Small intestine (tissue), 16 donors: ENCODE measurements at places on chromosomes 12 and 14. TPM values are rescaled to one million over a fixed set of nuclear protein-coding genes. Genes with fewer than 3 reads are reported as not detected.
A peak's percentile ranks its signal among the peaks of the same experiment; 100 is the strongest.

BATF gene
- 4.0 TPM for polyA plus RNA-seq

APPL2 gene
- polyA plus RNA-seq: 85.9 TPM

SPRYD4 gene
- 1.4 TPM for polyA plus RNA-seq

LRR1 gene
- 18.3 TPM for polyA plus RNA-seq

- DNase-seq: no peak
Measured at GRCh38 chr12:38689704-38690103, 215.7 kb downstream of the CPNE8 start.

DNA sequence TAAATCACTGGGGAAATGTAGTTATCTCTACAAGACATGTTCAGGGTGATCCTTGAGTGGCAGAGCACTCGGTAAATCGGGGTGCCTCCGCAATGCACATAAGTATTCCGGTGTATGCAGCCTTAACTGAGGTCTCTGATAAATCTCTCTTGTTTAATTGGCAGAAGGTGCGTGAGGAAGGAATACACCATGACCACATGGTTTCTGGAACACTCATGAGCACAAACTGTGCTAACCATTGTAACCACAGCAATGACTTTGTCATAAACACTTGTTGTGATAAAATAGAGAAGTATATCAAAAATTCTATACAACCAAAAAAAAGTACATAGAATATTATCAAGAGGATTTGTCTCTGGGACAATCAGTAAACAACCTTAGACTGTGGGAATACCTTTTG lies 146.8 kb upstream of the DIO2 start:
- DNase-seq: no peak

DNA sequence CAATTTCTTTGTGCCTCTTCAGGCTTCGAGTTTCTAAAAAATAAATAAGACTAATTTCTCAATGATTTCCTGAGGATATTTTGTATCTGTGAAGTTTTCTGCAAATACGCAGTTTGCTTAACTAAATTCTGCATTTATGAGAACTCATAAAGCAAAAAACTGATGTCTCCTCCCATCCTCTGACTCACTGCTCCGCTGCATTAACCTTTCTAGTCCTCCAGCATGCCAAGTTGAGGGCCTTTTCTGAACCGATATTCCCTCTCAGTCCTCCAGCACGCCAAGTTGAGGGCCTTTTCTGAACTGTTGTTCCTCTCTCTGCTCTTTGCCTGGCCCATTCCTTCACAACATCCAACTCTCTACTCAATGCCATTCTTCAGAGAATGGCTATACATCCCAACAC lies 3.2 kb downstream of the IPO8 start:
- no peak for DNase-seq

- no peak for DNase-seq
Measured at GRCh38 chr14:58643366-58643765, 5.6 kb downstream of the DACT1 start.

DNA sequence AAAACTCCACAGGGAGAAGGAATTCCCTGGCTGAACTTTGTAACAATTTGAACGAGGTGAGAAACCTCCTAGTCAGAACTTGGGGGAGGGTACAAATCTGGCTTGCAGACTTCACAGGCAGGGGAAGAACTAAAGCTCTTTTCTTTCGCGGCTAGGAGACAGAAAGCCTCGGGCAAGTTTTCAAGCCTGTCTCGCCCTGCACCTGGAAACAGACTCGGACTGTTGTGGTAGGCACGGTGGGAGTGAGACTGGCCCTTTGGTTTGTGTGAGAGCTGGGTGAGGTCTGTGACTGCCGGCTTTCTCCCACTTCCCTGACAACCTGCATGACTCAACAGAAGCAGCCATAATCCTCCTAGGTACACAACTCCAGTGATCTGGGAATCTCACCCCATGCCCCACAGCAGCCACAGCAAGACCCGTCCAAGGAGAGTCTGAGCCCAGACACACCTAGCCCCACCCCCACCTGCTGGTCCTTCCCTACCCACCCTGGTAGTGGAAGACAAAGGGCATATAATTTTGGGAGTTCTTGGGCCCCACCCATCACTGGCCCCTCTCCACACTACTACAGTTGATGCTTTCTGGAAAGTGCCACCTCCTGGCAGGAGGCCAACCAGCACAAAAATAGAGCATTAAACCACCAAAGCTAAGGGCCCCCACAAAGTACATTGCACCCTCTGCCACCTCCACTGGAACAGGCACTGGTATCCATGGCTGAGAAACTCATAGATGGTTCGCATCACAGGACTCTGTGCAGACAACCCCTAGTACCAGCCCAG lies 102.7 kb upstream of the ST8SIA1 start:
- peak; percentile 9 for DNase-seq

KSR2 gene
- 0.16 TPM for polyA plus RNA-seq

DNA sequence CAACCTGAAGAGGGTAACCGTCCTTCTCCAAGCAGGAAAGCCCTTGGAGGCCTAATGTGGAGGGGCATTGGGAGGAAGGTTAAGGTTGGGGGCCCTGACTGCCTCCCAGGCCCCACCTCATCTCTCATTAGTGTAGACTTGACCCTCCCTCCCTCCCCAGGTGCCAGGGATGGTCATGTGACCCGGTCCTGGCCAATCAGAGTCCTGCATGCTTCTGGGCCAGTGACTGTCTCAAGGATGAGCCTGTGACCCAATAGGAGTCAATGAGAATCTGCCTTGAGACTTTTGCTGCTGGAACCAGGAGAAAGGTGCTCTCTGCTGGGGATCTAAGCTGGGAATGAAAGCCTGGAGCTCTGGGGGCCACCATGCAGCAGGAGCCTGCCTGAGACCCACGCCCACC lies 70.8 kb downstream of the NCOR2 start:
- DNase-seq: no peak

GRCh38 chr14:74554742-74555362 lies 57.2 kb downstream of the LTBP2 start:
- DNase-seq: no peak

SLCO1B1 gene
- not detected for polyA plus RNA-seq

DNA sequence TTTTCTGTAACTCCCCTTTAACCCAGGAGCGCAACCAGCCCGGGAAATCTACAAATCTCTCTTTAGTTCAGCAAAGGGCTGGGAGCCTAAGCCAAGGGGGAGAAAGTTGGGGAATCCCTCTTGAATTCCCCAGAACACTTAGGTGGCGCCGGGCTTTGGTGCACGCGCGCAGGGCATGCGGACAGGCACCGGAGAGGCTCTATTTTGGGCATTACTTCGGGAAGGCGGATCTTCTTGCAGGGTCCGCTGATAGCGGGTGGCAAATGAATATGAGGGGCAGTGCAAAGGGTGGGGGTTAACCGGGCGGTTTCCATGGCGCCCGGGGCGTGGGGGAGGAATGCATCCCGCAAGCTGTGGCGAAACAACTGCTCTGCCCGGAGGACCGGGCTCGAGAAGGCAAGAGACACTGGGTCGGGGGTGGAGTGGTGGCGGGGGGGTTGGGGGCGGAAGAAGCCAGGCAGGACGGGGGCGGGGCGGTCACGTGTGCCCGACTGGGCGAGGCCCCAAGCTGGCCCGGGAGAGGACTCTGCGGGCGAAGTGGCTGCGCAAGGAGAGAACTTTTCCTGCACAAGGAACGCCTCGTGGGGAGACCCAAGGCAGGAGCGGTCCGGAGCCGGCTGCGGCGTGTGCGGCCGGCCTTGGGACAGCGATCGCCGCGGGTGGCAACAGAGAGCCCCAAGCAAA lies at the start of gene FLVCR2:
TSS of gene FLVCR2 (plus strand) at position 519 of the 684 bp plus-strand sequence. CDS start 353 bp downstream, outside the sequence.
- DNase-seq: peak; percentile 90

DNA sequence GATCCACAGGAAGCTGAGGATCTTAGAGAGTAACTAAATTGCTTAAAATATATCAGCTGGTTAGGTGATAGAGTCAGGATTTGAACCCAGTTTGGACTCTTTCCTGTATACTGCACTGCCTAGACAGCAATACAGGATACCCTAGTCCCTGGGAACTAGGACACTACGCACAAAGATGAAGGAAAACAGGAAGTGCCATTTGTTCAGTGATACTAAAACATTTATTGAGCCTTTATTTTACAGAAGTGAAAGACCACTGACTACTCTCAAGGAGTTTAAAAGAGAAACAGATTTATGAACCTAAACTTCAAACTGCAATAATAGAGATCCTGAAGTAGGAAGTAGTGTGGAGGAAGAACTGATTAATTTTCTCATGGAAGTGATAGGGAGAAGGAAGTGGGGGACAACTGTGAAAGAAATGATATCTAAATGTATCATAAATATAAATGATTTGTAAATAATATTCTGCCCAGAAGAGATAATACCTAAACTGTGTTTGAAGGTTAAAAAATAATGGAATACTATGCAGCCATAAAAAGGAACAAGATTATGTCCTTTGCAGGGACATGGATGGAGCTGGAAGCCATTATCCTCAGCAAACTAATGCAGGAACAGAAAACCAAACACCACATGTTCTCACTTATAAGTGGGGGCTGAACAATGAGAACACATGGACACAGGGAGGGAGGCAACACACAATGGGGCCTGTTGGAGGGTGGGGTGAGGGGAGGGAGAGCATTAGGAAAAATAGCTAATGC lies 18.2 kb downstream of the MSRB3 start:
- DNase-seq: no peak

- peak; percentile 67 for DNase-seq
Measured at GRCh38 chr14:90642244-90642717, 173.9 kb downstream of the TTC7B start.

GRCh38 chr14:75077794-75078193 lies 8.4 kb downstream of the ZC2HC1C start:
- DNase-seq: no peak

HOXC12 gene
- polyA plus RNA-seq: not detected

SLC39A5 gene
- 689 TPM for polyA plus RNA-seq

METTL3 gene
- 25.8 TPM for polyA plus RNA-seq

CALCOCO1 gene
- 81.3 TPM for polyA plus RNA-seq

DNA sequence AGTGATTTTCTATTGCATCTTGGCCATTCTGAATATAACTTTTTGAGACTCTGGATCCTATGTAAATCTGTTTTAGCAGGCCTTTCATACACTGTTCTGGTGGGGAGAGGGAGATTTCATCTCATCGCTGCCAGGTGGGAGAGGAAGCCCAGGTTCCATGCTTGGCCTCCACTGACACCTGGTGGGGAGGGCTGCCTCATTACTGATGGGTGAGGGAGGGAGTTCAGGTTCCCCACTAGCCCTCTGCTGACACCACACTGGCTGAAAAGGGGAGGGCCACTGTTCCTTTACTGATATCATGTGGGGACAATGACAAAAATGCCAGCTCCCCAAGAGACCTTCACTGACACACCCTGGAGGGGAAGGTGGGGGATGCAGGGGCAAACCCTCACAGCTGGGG lies 2.4 kb upstream of the GALNT8 start:
- no peak for DNase-seq

DNA sequence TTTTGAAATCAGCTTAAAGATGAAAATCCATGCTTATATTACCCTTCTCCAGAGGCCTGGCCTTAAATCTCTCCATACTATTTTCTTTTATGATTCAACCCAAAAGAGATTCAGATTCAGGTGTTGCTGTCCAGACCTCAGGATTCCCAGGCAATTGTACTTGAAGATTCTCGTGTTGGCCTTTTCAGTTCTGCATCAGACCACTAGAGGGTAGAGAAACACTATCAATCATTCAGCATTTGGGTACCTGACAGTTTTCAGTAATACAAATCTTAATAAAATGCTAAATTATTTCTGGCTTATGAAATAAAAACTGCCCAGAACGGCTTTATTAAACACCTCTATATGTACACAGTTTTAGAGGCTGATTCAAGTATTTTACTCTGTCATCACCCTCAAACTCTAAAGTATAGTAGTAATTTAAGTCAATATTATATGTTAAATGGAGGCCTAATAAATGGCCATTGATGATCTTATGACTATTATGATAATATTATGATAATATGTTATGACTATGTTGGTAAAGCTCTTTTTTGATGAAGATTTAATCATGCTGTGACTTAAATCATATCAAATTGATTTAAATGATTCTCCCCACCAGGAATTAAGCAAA lies 301.1 kb downstream of the DUSP6 start:
- peak; percentile 75 for DNase-seq

NPAS3 gene
- polyA plus RNA-seq: not detected

GRCh38 chr14:93648440-93649168 lies 139.7 kb downstream of the PRIMA1 start:
- peak; percentile 3 for DNase-seq

DNA sequence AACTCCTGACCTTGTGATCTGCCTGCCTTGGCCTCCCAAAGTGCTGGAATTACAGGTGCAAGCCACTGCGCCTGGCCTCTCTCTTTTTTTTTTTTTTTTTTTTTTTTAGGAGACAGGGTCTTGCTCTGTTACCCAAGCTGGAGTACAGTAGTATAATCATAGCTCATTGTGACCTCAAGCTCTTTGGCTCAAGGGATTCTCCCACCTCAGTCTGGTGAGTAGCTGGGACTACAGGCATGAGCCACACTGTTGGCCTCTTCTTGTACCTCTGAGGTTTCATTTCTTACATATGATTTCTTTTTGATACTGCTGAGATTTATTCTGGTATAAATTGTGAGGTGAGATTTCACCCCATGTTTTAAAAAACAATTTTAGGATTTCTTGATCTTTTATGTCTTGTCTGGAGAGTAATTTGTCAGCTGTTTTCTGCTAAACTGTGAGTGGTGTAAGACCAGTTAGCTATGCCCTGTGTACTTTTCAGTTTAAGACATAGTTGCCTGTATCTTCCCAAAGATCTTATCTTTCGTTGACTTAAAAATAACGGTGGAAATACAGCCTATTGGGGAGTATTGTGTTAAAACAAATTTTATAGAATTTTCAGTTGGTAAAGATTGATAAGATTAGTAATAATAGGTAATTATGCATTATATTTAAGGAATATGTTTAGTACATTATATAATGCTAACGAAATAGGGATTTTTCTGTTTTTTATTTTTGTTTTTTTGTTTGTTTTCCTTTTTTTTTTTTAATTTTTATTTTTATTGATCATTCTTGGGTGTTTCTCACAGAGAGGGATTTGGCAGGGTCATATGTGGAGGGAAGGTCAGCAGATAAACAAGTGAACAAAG lies 31.7 kb downstream of the WDR20 start:
- DNase-seq: no peak

SYT10 gene
- polyA plus RNA-seq: 0.06 TPM

GRCh38 chr14:104306450-104307040 lies 168.2 kb downstream of the KIF26A start:
- no peak for DNase-seq

OAS1 gene
- 37.5 TPM for polyA plus RNA-seq

TGM1 gene
- 1.6 TPM for polyA plus RNA-seq

DNA sequence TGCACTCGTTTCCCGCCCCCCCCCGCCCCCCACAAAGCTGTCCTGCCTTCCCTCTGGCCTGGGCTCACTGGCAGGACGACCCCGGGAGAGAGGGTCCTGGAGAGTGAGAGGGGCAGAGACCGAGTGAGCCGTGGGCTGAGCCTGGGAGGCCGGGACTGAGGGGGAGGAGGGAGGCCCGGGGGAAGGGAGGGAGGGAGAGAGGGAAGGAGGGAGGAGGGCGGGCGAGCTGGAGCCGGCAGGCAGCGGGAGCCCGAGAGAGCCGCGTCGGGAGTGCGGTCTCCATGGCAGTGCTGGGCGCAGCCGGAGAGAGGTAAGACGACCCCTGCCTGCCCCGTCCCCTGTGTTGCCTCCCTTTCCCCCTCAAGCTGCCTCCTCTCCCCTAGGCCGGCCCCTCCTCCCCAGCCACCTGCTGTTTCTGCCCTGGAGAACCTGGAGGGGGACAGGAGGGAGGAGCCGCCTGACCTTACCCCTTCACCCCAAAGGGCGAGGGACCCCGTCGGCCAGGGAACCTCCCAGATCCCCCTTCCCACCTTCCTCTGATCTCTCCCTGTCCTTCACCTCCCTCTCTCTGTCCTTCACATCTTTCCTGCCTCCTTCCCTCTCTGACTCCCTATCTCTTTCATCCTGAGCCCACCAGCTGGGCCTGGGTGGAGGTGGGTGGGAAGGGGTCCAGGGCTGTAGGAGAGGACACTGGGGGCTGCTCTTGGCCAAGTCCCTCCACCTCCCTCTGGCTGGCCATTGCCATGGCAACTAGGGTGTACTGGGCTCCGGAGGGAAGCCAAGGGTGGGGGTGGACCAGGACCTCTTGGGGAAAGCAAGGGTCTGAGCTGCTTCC lies at the start of gene GPR162:
TSS of gene GPR162 (plus strand) at position 231 of the 835 bp plus-strand sequence. CDS start 2,078 bp downstream, outside the sequence.
- no peak for DNase-seq
